ENCODE measurements at places on chromosomes 13 and 19. TPM values are rescaled to one million over a fixed set of nuclear protein-coding genes. Genes with fewer than 3 reads are reported as not detected.

Gene SPACA4
- 3.6 TPM for total RNA-seq

GRCh38 chr19:30227012-30227621 is 145.1 kb upstream of the ZNF536 start:
- no peak for DNase-seq

Gene GNG7
- total RNA-seq, result 2.1 TPM

DNA sequence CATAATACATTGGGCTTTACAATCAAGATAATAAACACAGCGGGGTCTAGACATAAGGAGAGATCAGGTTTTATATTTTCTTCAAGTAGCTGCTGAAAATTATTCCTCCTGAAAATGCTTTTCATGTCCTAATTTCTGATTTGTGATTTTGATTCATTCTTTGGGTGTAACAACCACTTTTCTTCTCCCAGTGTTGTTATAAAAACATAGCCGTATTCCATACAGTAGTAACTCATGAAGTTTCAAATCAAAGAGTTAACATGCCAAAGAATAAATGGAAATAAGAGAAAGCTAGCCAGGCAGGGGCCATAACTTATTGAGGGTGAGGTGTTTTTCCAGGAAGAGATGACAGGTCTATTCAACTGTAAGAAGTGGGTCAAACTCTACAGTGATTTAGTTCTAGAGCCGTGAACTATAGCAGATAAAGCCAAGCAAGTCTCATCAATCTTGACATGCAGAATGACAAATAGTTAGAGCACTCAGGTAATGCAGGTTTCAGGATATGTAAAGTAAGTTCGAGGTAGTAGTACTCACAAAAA is 934.4 kb upstream of the SLITRK1 start:
- DNase-seq, result no peak

- no peak for DNase-seq
These were observed 579.1 kb downstream of the KCTD12 start for GRCh38 chr13:76307142-76307541.

Gene ZNF85
- 7.6 TPM for total RNA-seq

Data from suprapubic skin (tissue), 4 donors.